Amniotic epithelial cell (primary cell): ENCODE measurements at places on chromosomes 6 and 20.

GRCh38 chr6:145904868-145905267 is 59.3 kb downstream of the SHPRH start:
- no peak for DNase-seq

- no peak for DNase-seq
These were observed 49.0 kb downstream of the SYNJ2 start for GRCh38 chr6:158030380-158031300.

GRCh38 chr6:84361372-84362192 is 134.1 kb upstream of the CEP162 start:
- no peak for DNase-seq

GRCh38 chr20:49993301-49993751 is 10.5 kb downstream of the SNAI1 start:
- no peak for DNase-seq

- peak; percentile 76 for DNase-seq
These were observed 98.9 kb upstream of the ZNF217 start for GRCh38 chr20:53692465-53693067.

- DNase-seq: no peak
These were observed 279.6 kb downstream of the NRN1 start for GRCh38 chr6:5726976-5727718.

- peak; percentile 99 for DNase-seq
These were observed 51.1 kb downstream of the GTF2H5 start for GRCh38 chr6:158219228-158219627.

DNA sequence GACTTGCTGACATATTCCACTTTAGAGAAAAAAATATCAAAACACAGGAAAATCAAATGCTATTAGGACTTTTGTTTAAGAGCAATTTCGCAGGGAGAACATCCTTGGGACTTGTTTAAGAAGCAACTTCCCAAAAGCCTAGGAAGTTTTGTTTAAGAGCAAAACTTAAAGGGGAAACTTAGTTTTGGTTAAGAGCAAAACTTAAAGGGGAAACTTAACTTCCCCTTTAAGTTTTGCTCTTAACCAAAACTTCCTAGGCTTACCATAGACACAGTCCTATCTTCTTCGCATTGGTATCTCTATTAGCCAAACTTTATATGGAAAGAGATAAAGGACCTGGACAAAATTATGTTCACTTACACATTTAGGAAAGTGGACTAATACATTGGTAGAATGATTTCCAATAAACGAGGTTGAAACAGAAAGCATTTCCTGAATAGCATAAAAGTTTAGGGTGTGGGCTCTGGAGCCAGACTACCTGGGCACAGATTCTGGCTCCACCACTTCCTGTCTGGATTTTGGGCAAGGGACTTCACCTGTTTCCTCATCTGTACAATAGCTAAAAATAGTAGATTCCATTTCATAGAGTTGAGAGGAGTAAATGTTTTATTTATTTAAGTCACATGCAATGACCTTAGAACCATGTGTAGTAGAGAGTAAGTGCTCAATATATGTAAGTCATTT is 15.7 kb downstream of the PAQR8 start:
- no peak for DNase-seq

DNA sequence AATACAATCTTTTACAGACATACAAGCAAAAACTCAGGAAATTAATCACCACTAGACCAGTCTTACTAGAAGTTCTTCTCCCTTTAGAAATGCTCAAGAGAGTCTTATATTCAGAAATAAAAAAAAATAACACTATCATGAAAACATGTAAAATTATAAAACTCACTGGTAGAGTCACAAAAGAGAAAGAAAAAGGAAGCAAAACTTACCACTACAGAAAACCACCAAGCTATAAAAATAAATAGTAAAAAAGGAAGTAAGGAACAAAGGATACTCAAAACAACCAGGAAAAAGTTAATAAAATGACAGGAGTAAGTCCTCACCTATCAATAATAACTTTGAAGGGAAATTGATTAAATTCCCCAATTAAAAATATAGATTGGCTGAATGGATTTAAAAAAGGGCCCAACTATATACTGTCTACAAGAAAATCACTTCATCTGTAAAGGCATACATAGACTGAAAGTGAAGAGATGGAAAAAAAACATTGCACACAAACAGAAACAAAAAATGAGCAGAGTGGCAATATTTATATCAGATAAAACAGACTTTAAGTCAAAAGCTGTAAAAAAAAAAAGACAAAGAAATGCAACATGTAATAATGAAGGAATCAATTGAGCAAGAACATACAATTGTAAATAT is 489.5 kb downstream of the KIF16B start:
- no peak for DNase-seq

- peak; percentile 32 for DNase-seq
These were observed 551 bp upstream of the ATP5F1E start for GRCh38 chr20:59032713-59033059.

DNA sequence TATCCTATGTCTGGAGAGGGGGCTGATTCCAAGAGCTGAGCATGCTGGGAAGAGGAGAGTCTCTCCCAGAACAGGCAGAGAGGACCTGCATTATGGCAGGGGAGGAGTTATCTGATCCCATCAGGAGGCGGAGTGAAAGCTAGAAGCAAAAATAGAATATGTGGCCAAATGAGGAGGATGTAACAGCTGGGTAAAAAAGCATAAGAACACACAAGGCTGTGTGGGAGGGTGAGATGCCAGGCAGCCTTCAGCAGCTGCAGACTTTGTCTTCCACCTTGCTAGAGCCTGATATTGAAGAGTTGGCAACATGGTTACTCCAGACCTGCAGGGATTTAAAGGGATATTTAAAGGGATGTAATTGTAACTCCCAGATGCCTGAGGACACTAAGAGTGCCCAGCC is 167.1 kb downstream of the PTPRT start:
- no peak for DNase-seq

DNA sequence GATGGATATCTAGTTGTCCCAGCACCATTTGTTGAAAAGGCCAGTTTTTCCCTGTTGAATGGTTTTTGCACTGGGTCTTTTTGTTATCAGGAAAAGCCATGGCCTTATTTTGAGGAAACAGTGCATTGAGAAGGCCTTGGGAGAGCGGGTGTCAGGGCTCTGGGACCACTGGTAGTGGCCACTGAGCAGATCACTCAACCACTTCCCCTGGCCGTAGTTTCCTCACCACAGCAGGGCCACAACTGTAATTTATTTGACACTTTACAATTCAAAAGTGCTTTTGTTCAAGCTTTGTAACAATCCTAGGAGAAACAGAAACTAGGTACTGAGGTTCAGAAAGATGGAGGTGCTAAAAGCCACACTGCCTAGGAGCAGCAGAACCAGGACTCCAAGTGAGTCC is 281.8 kb downstream of the GMDS start:
- DNase-seq: no peak

DNA sequence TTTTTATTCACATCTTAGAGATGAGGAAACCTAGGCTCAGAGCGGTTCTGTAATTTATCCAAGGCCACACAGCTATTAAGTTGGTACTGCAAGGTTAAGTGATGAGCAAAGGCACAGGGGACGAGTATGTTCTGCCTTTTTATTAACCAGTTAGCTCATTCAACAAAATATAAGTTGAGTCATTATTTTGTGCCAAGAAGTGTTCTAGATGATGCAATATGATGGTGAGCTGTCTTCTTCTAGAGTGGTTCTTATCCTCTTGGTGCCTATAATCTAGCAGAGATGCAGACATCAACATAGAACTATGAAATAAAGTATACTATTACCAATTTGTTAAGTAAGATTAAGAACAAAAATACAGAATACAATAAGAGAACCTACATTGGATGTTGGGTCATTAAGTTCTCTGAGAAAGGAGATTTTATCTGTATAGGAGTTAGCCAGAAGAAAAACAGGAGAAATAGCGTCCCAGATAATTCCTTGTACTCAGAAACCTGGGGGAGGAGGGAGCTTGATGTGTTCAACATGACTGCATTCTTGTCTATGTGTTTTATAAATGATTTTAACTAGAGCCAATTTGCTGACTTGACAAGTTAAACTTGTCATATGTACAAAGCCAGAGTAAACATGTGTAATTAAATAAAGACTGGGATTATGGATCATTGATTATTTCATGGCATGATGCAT is 122.3 kb downstream of the TBXT start:
- DNase-seq: peak; percentile 64

GRCh38 chr6:39952167-39952566 is 17.9 kb upstream of the MOCS1 start:
- DNase-seq: no peak

- DNase-seq: no peak
These were observed 8.6 kb upstream of the GABBR1 start for GRCh38 chr6:29641430-29642148.

DNA sequence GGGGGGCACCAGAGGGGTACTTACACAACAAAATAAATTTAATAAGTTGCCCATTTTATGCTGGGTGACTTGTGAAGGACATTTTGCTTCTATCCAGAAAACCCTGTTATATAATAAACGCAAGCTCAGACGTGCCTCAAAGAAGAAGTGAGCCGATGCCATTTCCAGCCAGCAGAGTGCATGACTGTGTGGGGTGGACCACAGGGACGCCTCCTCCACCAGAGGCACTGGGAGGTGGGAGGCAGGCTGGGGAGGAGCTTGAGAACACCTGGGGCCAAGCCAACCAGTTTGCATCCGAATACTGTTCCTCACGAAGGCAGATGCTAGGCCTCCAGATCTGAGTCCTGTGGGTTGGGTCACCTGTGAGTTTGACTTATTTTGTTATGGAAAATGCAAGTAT is 363.8 kb downstream of the RNGTT start:
- no peak for DNase-seq

DNA sequence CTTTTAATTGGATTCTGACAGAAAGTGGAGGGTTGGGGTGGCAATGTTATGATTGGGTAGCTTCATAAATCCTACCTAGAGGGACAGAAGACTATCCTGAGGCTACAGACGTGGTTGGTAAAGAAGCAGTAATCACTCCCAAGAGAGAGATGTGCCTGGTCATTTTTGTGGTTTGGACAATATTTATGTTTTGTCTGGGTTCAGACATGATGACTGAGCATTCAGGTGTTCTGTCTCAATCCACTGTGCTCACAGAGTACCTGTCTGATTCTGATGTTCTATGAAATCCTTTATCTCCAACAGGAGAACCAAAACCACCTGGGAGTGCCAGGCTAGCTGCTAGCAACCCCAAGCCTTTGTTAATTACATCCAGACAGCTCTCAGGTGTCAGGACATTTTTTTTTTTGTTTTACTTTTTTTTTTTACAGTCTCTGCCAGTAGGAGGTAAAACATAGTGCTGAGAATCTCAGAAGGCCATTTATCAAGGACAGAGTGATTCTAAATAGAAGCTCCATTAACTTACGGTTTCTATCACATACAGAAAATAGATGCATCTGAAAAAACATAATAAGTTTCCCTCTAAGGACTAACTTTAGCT is 1.6 kb upstream of the HLA-DQA1 start:
- DNase-seq: no peak

DNA sequence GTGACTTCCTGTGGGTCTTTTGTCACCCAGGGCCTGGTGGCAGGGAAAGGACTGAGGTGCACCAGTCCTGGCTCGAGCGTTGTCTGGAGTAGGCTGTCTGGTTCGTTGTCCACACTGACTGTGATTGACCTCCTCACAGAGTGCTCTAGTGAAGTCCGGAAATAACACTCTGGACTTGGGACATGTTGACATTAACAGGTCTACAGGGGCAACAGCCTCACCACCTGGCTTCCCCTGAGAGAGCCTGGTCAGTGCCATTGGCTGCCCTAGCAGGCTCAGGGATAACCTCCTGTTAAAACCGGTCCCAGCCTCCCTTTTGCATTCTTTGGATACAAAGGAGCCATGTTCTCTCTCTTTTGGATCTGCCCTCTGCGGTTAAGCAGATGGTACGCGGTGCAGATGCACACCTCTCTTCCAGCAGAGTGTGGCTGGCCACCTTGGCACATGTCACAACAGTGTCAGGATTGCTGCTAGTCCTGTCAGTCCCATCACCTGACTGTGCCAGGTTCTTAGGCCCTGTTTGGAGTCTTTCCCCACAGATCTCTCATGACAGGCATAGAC is 46.2 kb downstream of the CDS2 start:
- DNase-seq: no peak

DNA sequence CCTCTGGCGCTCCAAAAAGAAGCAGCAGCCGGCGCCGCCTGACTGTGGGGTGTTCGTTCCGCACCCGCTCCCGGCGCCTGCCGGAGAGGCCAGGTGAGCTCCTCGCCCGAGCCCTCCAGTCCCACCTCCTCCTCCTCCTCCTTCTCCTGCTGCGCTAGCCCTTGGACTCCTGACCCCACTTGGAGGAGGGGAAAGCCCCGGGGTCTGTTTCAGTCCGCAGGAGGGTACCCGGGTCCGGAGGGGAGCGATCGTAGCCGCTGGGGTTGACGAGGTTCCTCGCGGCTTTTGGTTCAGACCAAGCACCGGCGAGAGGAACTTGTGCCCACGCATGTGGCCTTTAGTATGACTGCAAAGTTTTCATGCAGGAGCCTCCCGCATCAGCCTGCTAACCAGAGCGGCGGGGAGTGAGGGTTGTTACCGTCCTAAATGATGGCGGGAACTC is 493 bp downstream of the CRYBG1 start:
- DNase-seq: no peak

DNA sequence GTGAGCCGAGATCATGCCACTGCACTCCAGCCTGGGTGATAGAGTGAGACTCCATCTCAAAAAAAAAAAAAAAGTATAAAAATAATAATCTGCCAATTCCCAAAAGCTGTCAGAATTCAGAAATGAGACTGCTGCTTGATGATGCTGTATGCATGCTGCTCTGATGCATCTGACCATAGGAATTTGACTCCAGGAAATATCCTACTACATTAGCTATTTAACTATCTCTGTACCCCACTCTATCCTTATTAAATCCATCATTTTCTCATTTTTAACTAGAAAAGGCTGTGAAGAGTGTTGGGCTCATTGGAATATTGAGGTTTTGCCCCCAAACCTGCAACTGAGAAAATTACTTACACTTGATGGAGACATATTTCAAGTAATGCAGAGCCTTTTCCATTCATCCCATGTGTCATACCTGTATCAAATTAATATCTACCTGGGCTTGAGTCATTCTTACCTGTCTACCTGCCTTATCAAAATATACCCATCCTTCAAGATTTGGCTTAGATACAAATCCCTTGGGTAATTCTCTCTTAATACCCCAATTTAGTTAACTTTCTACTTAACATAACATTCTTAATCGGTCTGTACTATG is 135.2 kb upstream of the PREP start:
- no peak for DNase-seq

DNA sequence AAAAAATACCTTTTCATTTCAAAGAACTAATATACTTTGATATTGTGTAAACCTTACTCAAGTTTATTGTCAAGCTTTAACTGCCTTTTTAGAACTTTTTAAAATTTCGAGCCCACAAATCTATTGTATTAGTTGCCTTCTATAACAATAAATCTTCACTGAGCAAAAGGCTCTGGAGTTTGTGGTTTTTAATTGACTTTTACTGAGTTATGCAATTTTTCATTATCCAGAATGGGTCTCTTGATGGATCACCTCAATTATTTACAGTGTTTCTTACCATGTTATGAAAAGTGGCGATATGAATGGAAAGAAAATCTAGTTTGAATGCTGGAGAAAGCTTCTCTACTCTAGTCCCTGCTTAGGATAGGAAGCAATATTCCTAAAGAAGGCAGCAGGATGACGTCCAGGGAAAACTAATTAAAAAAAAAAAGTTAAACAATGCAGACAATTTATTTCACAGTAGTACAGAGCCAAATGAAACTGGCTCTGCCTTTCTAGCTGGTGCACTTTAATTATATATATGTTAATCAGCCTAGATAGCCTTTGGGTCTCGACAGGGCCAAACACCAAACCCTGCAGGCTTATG is 5.0 kb downstream of the ID4 start:
- DNase-seq: no peak

GRCh38 chr6:4981761-4982160 is 22.1 kb downstream of the RPP40 start:
- no peak for DNase-seq
